ENCODE measurements at places on chromosomes 2 and 18. TPM values are rescaled to one million over a fixed set of nuclear protein-coding genes. Genes with fewer than 3 reads are reported as not detected.
A peak's percentile ranks its signal among the peaks of the same experiment; 100 is the strongest.

The C2orf66 gene
- total RNA-seq: not detected

DNA sequence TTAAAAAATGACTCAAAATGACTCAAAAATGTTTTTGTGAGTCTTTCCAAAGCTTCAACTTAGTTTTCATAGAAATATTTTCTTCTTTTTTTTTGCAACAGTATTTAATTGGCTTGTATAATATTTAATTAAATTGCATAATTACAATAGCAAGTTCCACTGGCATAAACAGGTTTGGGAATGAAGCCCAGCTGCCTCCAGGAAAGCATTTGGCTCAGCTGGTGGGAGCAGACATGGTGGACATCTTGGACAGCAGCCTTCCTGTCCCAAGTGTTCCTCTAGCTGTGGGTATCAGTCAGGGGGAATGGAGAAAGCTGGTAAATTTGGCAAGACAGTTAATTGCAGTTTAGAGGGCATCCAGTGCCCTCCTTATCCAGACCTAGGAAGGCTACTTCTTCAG lies 213.4 kb downstream of the ZBTB7C start:
- H3K4me1 ChIP-seq: no peaks in the 10 kb centered on the region
- no peak overlapping the region for H3K27ac ChIP-seq
- H3K27me3 ChIP-seq: no peaks in the 10 kb centered on the region
- H3K4me3 ChIP-seq: no peak overlapping the region

DNA sequence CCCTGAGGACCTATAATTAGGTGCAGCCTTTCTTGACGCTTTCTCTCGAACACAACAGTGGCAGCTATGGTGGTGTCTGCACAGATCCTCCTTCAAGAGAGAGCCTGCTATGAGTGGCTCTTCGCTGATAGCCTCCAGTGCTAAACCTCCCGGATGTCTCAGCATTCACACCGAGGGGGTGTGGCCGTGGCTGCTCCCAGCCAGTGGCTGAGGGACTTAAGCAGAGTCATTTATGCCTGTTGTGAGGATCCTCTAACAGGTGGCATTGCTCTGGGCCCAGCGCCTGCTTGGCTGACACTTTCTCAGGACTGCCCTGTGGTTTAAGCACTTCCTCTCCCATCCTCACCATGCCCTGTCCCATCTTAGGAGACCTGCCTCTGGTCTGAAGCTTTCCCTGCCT lies 592.0 kb upstream of the LRRTM1 start:
- H3K4me1 ChIP-seq: no peaks in the 10 kb centered on the region
- H3K36me3 ChIP-seq: no peaks in the 10 kb centered on the region
- no peak for DNase-seq
- H3K27ac ChIP-seq: no peak overlapping the region

The HRH4 gene
- not detected for total RNA-seq

DNA sequence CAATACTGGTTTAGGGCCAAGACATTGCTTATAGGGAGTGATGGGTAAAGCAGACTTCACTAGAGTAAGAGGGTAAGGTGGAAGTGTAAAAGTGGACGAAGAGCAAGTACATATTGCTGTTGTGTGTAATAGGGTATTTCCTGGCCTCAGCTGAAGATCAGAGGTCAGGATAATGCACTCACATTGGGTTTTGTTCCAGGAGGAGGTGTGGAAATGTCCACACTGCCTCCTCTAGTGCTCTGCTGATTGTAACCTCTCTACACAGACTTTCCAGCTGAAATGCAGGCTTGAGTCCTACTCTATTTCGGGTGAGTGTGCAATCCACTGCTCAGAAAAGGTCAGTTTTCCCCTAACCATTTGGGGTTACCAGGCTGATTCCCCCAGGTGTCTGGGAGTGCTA lies 41.7 kb upstream of the PLA2R1 start:
- no peak for DNase-seq
- H3K4me3 ChIP-seq: no peak overlapping the region
- no peak overlapping the region for H3K27ac ChIP-seq
- H3K4me1 ChIP-seq: no peaks in the 10 kb centered on the region
- peaks cover 2% of the 10 kb centered on the region for H3K27me3 ChIP-seq

DNA sequence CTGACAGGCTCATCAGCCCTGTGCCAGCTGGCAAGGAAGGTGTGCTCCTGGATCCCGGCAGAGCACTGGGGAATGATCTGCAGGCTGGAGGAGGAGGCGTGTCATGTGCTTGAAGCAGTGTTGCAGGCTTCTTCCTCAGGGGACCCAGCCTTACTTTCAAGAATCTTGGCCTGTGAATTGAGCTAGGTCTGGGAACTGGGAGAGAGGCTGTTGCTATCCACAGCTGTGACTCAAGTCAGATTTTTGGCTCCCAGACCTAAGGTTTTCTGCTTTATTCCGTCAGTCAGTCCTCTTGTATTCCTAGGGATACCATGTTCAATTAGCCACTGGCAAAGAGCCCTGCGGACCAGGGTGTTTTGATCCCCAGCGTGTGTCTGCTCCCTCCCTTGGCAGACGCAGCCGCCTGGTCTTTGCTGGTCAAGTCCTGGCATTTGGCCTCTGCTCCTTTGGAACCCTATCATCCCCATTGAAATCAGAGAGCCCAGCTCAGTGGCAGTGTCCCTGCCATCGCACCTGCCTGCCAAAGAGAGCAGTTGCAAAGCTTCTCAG lies 32.4 kb downstream of the ASB1 start:
- peaks cover 7% of the 10 kb centered on the region for H3K4me1 ChIP-seq
- H3K36me3 ChIP-seq: no peaks in the 10 kb centered on the region
- H3K27me3 ChIP-seq: no peaks in the 10 kb centered on the region
- no peak overlapping the region for H3K4me3 ChIP-seq
- no peak overlapping the region for H3K27ac ChIP-seq
- DNase-seq: peak; percentile 46

GRCh38 chr2:95372845-95373244 lies 29.7 kb upstream of the FAHD2A start:
- DNase-seq: no peak
- H3K36me3 ChIP-seq: no peaks in the 10 kb centered on the region
- no peaks in the 10 kb centered on the region for H3K4me1 ChIP-seq
- no peak overlapping the region for H3K27ac ChIP-seq
- peaks cover 2% of the 10 kb centered on the region for H3K27me3 ChIP-seq
- H3K4me3 ChIP-seq: no peak overlapping the region

DNA sequence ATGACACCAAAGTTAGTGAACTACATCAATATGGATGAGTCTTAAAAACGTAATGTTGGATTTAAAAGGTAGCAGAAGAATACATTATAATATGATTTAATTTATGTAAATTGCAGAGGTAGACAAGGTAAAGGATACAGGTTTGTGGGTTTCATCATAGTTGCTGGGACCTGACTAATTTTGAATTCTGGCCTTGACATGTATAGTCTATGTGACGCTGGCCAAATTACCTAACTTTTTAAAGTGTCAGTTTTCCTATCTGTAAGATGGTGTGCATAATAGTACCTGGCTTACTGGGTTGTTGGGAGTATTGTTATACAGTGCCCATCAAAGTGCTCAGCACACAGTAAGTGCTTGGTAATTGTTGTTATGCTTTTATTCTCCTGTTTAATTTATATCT lies 34.5 kb downstream of the GALNT1 start:
- no peaks in the 10 kb centered on the region for H3K36me3 ChIP-seq
- DNase-seq: no peak
- no peaks in the 10 kb centered on the region for H3K27me3 ChIP-seq
- peaks cover 7% of the 10 kb centered on the region for H3K4me1 ChIP-seq
- no peak overlapping the region for H3K4me3 ChIP-seq

- peak; percentile 71 for DNase-seq
- no peaks in the 10 kb centered on the region for H3K27me3 ChIP-seq
- no peak overlapping the region for H3K4me3 ChIP-seq
Observed at GRCh38 chr2:229927817-229928321, 5.6 kb downstream of the FBXO36 start.

GRCh38 chr2:99035920-99036319 lies 99.9 kb upstream of the CRACDL start:
- H3K4me3 ChIP-seq: no peak overlapping the region
- H3K4me1 ChIP-seq: no peaks in the 10 kb centered on the region
- no peaks in the 10 kb centered on the region for H3K27me3 ChIP-seq
- no peaks in the 10 kb centered on the region for H3K36me3 ChIP-seq
- no peak overlapping the region for H3K27ac ChIP-seq

DNA sequence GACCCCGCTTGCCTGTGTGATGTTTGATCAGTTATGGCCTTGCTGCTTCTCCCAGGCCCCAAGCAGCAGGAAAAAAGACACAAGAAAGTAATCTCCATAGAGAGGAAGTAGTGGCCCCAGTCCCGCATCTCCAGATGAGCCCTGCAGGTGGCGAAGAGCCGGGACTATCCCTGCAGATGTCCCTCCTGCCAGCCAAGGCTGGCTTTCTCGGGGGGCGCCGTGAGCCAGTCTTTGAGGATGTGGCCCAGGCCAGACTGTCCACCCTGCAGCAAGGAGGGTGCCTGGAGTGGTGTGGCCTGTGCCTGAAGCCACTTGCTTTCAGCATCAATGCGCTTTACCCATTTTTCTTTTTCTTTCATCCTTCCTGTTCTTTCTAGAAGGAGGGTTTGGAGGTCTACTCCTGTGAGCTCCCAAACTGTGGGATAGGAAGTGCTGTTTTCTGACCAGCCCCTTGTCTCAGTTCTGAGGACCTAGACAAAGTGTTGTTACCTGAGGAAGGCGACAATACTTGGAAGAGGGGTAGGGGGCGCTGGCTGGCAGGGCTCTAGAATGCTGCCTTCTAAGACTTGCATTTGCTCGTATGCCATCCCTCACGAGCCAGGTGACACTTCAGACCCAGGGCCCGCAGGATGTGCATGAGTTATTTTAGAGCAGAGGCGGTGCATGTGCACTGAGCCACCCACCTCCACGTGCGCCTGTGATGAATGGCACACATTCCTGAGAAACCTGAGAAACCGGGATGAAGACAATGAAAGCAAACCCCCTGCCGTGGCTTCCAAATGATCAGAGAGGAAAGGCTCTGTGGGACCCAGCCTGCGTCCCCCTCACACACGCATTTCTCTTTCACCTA lies 255.8 kb downstream of the FBXO15 start:
- DNase-seq: no peak
- H3K27ac ChIP-seq: no peak overlapping the region
- H3K4me3 ChIP-seq: no peak overlapping the region

The ABCG8 gene
- total RNA-seq: not detected

GRCh38 chr2:160321006-160321405 lies 120.9 kb upstream of the ITGB6 start:
- no peak for DNase-seq
- no peak overlapping the region for H3K4me3 ChIP-seq
- H3K27ac ChIP-seq: no peak overlapping the region
- peaks cover 14% of the 10 kb centered on the region for H3K4me1 ChIP-seq
- peaks cover 5% of the 10 kb centered on the region for H3K36me3 ChIP-seq
- H3K27me3 ChIP-seq: no peaks in the 10 kb centered on the region

DNA sequence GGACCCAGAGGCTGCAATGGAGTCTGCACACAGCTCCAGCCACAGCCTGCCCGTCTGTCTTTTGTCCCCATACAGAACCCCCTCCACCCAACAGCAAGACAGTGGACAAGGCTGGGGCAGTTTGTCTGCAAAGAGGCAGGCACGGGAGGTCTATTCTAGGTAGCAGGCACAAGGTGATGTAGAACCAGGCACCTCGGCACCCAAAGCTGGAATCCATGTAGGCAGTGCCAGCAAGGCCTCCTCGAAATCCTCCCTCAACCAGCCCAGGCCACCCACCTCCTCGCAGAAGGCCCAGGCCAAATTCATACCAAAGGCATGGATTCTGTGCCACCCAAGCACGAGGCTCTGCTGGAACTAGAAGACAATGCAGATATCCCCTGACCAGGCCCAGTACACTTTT lies 179.2 kb downstream of the TNS1 start:
- no peak overlapping the region for H3K27ac ChIP-seq
- peaks cover 2% of the 10 kb centered on the region for H3K4me1 ChIP-seq
- no peaks in the 10 kb centered on the region for H3K27me3 ChIP-seq
- no peak overlapping the region for H3K4me3 ChIP-seq

DNA sequence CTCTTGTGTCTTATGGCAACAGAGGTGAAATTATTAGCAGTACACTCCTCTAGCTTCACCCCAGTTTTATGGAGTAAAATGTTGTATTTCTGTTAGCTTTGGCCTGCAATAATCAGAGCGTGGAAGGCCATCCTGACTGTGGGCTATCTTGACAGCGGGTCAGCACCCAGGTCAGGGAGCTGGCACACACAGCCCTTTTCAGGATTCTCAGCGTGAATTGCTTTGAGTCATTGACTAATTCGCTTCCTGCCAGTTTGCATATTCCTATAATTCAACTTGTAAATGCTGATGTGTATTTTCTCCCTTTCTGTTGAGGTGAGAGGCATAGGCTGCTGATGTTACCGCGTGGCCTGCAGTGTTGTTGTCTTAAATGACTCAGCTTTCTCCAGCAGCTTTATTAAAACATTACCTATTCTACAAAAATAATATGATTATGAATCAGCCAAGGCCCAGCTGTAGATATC lies 109.6 kb upstream of the EML6 start:
- H3K27ac ChIP-seq: no peak overlapping the region
- H3K4me3 ChIP-seq: no peak overlapping the region
- H3K4me1 ChIP-seq: peaks cover 9% of the 10 kb centered on the region
- H3K36me3 ChIP-seq: peaks cover 25% of the 10 kb centered on the region
- H3K27me3 ChIP-seq: no peaks in the 10 kb centered on the region
- peak; percentile 84 for DNase-seq

- no peaks in the 10 kb centered on the region for H3K27me3 ChIP-seq
- H3K27ac ChIP-seq: no peak overlapping the region
- H3K36me3 ChIP-seq: no peaks in the 10 kb centered on the region
Observed at GRCh38 chr18:39313992-39314391, 1748.4 kb upstream of the CELF4 start.

DNA sequence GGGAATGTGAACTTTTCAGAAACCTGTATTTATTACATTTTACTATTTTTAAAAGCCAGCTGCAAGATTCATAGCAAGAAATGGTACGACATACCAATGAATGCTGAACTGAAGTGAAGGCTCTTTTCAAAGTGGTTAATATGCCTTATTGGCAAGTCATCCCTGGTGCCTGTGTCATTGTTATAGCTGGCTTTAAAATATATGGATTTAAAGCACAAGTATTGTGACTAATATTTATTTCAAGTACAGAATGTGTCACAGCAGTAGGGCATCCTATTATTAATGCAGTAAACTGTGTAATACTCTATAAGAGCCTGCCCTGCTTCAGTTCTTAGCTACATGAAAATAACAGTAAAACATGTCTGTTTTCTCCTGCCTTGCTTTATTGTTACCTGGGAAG lies 10.8 kb downstream of the TSHZ1 start:
- H3K36me3 ChIP-seq: peaks cover 2% of the 10 kb centered on the region
- DNase-seq: peak; percentile 6
- H3K27me3 ChIP-seq: no peaks in the 10 kb centered on the region
- H3K4me3 ChIP-seq: no peak overlapping the region
- no peak overlapping the region for H3K27ac ChIP-seq

The LAMA3 gene
- 0.18 TPM for total RNA-seq

- DNase-seq: no peak
- no peak overlapping the region for H3K4me3 ChIP-seq
- H3K27ac ChIP-seq: no peak overlapping the region
Observed at GRCh38 chr2:105906481-105906880, 161.8 kb downstream of the NCK2 start.

The SP9 gene
- total RNA-seq: not detected

DNA sequence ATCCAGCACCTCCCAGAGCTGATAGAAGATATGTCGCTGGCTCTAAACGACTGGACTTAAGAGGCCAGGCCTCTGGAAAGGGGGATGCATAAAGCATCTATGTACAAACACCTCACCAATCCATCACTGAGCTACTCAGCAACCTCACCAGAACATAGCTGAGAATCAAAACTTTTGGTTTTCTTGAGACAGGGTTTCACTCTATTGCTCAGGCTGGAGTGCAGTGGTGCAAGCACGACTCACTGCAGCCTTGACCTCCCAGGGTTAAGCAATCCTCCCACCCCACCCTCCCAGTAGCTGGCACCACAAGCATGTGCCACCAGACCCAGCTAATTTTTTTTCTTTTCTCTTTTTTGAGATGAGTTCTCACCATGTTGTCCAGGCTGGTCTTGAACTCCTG lies 62.9 kb upstream of the MSH6 start:
- H3K27ac ChIP-seq: no peak overlapping the region
- no peaks in the 10 kb centered on the region for H3K36me3 ChIP-seq
- no peaks in the 10 kb centered on the region for H3K4me1 ChIP-seq

All from IMR-90 (cell line).